ENCODE measurements at places on chromosomes 4 and X.

DNA sequence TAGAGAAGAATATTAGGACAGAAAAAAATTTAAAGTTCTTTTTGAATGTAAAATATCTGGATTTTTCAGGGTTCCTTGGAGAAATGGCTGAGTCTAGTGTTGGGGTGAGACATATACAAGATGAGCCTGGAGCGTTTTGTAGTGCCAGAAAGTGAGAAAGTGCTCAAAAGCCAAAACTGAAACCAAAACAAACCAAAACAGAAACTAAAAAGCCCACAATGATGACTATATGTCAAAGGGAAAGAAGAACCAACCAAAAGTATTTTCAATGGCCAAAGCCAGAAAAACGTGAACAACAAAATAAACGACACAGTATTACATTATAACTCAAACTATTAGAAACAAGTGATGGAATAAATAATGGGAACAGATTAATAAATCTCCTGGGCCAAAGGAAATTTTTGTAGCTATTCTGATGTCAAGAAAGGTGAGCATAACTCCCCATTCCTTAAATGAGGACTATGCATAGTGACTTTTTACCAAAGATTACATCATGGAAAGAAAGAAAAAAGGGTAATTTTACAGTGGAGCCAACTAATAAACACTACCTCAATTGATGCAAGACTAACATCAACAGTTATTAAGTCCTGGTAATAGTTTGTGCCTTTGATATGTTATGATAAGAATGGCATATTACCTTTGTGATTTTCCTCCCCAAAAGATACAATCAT lies 1137.6 kb downstream of the C4orf33 start:
- DNase-seq, result no peak

DNA sequence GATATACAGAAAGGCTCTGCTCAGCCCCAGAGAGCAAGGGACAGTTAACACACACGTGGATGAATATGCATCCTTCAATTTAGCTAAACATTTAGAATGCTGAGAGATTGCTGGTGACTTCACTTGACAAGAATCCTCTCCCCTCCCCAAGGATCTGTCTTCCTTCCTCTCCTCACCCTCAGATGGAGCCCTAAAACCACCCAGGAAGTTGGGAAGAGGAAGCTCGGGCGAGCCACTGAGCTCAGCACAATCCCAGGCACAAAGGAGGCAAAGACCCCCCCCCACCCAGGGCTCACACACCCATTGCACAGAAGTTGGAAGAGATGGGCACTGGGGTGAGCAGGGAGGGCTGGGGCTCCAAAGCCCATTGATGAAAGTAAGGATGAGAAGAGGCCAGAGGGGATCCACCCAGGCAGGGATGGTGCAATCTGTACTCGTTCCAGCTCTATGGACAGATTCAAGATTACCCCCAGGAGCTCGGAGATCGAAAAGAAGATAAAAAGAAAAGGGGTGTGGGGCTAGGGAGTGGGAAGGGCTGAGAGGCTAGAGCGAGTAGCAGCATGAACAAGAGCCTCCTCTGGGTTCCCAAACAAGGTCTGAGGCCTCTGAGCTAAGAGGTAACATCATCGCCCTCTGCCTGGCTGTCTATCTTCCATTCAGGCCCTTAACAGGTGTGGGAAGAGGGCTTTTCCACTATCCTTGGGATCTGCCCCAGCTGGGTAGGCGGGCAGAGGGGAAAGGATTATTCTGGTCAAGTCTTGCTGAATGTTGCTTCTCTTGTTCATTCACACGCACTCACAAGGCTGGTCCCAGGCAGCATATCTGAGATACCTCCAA lies 1.2 kb downstream of the TFE3 start:
- DNase-seq, result peak; percentile 18

DNA sequence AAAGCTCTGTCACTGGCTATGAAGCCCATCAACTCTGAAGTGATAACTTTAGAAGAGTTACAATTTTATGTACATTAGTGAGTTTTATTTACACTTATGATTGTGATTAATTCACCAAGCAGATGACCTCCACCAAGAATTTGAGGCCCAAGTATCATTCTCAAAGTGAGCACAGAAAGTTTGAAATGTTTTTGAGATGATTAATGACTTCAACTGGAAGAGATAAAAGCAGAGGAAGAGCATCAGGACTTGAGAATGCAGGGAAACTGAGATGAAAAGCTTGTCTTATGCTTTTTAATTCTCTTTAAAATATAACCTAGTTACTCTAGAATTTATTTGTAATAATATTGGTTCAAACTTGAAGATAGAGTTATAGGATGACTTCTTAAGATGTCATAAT lies 112.8 kb upstream of the H2AZ1 start:
- no peak for DNase-seq

- DNase-seq, result no peak
Measured at GRCh38 chrX:131762802-131763234, 218.9 kb downstream of the OR13H1 start.

DNA sequence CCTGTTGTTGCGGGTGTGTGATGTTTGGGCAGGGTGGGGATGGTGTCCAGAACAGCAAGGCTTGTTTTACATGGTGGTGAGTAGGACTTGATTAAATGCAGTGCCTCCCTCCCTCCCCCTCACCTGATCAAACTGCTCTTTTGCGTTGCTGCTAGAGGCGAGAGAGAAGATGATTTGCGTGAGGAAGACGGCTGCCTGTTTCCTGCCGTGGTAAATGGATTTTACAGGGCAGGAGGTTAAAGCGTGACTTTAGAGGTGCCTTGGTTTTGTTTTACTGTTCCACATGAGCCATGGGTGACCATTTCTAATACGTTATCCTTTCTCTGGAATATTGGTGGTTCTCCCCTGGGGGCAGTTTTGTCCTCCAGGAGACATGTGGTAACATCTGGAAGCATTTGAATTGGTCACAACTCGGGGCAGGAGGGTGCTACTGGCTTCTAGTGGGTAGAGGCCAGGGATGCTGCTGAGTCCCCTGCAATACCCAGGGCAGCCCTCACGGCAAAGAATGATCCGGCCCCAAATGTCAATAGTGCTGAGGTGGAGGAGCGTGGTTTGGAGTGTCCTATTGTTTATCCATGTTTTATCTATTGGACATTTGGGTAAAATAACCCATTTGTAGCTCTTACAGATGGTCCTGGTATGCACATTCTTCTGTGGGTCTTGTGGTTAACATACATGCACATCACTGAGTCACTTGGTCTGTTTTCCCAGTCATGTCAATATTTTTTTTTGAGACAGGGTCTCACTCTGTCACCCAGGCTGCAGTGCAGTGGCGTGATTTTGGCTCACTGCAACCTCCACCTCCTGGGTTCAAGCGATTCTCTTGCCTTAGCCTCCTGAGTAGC lies 73.7 kb downstream of the SHROOM2 start:
- DNase-seq, result no peak

GRCh38 chr4:156476359-156476758 lies 495.2 kb downstream of the PDGFC start:
- no peak for DNase-seq

DNA sequence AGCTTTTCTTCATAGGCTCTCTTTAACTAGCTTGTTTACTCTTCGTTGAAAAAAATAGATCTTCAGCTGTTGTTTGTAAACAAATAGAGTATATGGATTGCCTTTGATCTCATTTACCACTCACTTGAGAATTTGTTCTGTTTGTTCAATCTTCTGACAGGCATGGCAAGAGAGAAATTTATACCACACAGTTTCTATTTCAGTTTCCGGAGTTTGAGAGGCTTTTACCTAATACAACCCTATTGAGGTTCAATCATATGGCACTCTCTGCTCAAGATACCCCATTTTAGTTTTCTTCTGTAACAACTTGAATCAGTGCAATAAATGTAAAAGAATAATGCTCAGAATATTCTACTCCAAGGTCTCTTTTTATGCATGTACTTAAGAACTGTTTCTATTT lies 148.0 kb downstream of the EMCN start:
- no peak for DNase-seq

- no peak for DNase-seq
Measured at GRCh38 chr4:127975121-127975770, 10.0 kb downstream of the ABHD18 start.

GRCh38 chrX:150507251-150507856 lies 61.1 kb upstream of the MTM1 start:
- no peak for DNase-seq

GRCh38 chr4:13302876-13303275 lies 181.3 kb downstream of the RAB28 start:
- DNase-seq, result no peak

DNA sequence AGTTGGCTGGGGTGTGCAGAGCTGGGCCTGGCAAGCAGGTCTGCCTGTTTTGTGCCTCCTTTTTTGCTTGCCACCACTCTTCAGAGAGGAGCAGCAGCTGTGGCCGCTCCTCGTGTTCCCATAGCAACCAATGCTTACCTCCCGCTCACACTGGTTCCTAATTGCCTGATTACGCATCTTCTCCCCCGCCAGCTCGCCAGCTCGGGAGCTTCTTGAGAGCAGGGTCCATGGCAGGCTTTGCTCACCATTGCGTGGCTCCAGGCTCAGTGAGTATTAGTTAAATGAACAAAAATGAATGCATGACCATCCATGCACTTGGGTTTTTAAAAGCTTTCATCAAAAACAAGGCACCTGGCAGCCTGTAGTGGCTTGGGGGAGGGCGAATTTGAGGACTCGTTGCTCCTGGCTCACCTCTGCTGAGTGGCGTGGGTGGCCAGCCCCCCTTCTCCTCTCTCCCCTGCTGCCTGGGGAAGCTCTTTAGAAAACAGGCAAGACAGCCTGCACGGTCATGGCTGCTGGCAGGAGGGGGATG lies 14.2 kb upstream of the PJA1 start:
- no peak for DNase-seq

GRCh38 chr4:147707892-147708672 lies 23.8 kb upstream of the ARHGAP10 start:
- peak; percentile 61 for DNase-seq

- no peak for DNase-seq
Measured at GRCh38 chr4:156252358-156252921, 298.8 kb upstream of the CTSO start.

DNA sequence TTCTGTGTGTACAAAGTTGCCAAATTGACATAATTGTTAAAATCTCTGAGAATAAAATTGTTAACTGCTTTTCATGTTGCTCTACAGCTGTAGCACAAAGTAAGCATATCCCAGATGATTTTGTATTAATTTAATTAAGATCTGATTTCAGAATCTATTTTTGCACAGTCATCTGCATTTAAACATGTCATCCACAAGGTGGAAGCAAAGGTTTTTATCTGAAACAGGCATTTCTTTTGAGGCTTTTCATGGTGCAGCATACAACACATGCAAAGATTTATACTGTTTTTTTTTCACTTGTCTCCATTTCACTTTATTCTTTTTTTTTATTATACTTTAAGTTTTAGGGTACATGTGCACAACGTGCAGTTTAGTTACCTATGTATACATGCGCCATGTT lies 51.2 kb downstream of the GC start:
- DNase-seq, result no peak

GRCh38 chrX:47169726-47170515 lies 23.7 kb upstream of the UBA1 start:
- no peak for DNase-seq

DNA sequence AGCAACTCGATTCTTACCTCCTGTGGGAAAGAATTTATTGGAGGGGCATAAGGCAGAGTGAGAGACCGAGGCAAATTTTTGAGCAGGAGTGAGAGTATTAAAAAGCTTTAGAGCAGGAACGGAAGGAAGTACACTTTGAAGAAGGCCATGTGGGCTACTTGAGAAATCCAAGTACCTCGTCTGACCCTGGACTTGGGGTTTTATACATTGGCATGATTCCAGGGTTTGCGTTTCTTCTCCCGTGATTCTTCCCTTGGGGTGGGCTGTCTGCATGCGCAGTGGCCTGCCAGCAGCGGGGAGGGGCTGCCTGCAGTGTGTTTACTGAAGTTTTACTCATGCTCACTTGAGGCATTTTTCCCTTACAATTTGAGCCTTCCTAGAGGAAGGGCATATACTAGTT lies 3.4 kb downstream of the GALNT7 start:
- DNase-seq, result no peak

GRCh38 chr4:130563185-130563888 lies 1467.4 kb downstream of the C4orf33 start:
- DNase-seq, result no peak

DNA sequence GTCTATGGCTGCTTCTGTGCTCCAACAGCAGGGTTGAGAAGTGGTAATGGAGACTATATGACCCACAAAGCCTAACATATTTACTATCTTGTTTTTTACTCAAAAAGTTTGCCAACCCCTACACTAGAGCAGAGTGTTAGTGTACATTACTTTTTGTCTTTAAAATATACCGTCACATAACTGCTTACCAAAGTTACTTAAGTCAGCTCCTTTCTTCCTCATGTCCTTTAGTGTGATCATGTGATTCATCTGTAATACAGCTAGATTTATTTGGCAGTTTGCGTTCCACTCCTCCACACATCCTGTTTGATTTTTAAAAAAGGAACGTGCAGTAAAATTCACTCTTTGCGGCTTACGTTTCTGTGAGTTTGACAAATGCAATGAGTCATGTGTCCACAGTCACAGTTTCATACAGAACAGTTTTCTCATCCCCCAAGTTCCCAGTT lies 162.4 kb upstream of the GPRIN3 start:
- DNase-seq, result peak; percentile 37

- no peak for DNase-seq
Measured at GRCh38 chrX:13515211-13515930, 54.0 kb upstream of the EGFL6 start.

DNA sequence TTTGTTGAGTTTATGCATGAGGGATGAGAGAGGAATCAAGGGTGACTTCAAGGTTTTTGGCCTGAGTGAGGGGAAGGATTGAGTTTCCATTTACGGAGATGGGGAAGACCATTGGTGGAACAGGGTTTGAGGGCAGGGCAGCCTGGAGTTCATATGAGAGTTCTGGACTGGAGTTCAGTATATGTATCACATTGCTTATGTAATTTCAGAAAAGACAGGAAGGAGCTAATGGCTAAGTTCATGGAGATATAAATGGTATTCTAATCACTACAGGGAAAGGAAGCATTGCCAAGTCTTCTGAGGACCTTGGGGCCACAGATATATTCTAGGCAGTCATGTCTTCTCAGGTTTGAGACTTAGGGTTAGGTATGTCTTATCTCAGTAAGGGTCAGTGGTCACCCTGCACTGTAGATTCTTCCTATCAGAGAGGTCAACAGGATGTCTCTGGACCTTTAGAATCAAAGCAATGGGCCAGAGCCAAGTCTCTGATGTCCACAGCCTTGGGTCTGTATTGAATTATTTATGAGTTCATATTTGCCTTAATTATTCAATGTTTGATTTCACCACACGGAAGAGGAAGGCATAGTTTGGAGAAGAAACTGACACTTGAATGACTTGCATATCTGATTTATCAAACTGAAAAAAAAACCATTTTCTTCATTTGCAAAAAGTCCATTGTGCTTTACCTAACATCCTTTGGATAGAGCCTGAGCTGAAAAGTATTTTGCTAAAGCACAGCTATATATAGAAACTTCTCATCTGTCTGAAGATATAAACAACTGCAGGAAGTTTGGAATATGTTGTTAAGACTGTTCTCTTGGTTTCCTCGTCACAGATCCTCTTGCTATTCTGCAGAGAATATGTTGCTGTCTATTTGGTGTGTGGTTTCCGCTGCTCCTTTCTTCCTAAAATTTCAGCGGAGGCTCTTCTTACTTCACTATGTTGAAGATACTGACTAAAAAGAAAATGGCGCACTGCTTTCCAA lies 139.5 kb downstream of the PDGFRA start:
- no peak for DNase-seq
